ENCODE measurements at places on chromosomes 13 and 19.

DNA sequence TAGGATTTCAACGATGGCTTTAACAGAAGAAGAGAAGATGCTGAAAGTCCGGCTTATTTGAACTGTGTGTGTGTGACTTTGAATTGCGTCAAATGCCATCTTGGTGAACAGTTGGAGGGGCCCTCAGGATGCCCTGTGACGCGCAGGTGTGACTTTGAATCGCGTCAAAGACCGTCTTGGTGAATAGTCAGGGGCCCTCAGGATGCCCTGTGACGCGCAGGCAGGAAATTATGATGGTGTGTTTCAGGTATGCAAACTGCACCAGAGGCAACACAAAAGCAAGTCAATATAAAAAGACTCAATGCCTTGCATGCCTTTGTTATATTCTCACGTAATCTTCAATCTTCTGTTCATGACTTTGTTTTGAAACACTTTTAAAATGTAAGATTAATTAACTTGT lies 29.2 kb downstream of the ATP11A start:
- no peak for DNase-seq

- no peak for DNase-seq
Observed at GRCh38 chr13:20291037-20291436, 58.9 kb upstream of the GJB6 start.

DNA sequence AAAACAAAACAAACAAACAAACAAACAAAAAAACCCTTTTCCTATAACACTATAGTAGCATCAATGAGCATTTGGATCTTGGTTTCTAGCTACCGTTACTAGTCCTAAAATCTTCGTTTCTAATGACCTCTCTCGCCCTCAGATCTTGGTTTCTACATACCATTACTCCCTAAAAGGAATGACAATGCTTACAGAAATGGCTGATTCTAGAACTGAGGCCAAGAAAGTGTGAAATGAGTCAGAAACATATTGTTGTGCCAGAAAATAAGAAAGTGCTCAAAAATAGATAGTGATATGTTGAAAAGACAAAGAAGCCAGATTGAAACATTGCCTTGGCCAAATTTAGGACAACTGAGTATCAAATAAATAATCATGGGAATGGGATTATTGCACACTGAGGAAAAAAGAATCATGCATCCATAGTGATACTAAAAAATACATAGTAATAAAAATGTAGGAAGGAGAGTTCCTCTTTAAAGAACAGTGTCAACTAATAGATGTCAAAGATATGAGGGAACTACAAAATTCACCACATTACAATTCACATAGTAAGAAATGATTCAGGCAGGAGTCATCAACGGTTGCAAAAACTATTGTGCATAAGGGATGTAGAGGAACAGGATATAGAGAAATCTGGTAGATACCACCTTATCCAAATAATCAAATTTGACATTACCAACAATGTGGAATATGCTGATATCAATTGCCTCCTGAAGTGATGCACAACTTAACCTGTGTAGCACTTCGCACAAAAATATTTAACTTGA lies 386.6 kb downstream of the DIAPH3 start:
- DNase-seq, result no peak

DNA sequence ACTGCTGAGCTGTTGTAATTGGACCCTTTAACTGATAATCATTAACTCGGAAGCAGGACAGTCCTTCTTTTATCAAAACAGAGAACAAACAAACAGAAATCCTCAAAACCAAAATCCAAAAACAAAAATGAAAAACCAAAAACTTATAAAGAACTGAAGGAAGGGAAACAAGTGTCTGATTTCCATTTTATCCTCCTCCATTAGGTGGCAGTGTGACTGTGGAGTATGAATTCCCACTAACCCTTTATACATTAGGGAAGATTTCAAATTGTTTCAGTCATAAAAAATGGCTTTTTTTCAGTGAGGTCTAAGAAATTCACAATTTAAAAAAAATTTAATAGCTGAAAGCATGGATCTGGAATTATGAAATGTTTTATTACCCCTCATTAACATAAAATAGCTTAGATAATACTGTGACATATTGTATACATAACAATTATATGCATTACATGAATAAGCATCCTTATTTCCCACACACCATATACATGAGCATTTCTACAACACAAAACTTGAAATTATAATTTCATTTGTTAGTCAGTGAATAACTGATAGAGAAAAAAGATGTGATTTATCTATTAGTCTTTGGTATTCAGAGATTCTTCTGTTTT lies 1074.3 kb upstream of the PCDH9 start:
- DNase-seq, result no peak

GRCh38 chr13:61030445-61030844 lies 385.2 kb downstream of the PCDH20 start:
- DNase-seq, result no peak

- DNase-seq, result no peak
Observed at GRCh38 chr13:100541897-100542825, 46.4 kb downstream of the GGACT start.

DNA sequence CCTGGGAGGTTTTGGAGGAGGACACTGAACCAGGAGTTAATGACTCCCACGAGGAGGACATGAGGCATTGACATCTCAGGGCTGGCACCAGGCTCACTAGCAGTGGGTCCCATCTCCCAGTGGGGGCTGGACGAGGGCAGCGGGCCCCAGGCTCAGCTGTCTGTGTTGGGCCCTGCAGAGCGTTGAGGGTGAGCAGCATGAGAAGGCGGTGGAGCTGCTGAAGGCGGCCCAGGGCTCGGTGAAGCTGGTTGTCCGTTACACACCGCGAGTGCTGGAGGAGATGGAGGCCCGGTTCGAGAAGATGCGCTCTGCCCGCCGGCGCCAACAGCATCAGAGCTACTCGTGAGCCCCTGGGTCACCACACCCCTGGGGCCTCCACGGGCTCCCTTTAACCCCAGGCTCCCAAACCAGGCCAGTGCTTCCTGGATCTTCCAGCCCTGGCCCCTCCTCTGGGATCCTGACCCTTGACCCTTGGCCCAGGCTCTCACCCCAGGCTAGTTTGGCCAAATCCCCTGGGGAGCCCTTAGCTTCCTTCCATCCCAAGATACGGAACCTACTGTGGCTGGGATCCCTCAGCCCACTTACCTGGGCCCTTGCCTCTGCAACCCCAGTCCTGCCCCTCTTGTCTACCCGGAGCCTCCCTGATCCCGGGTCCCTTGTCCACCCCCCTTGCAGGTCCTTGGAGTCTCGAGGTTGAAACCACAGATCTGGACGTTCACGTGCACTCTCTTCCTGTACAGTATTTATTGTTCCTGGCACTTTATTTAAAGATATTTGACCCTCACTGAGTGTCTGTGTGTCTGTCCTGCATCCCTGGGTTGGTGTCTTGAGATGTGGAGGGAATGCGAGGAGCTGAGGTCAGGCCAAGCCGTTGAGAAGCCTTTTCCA lies 1.0 kb downstream of the C19orf73 start:
- DNase-seq, result peak; percentile 35

DNA sequence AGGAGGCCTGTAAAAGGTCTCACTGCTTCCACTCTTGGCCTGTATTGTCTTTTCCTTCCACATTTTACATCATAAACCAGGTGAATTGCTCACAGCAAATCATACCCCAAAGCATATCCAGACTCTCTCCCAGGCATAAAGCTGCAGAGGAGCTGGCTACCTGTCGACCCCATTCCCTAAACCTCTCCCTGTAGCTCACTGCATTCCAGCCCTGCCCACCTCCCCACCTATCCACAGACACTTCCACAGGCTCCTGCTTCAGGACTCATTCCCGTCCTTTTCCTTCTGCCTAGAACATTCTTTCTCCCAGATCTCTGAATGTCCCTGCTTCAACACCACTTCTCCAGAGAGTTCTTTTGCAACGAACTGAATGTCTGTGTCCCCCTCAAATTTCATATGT lies 46.4 kb upstream of the STARD13 start:
- no peak for DNase-seq

DNA sequence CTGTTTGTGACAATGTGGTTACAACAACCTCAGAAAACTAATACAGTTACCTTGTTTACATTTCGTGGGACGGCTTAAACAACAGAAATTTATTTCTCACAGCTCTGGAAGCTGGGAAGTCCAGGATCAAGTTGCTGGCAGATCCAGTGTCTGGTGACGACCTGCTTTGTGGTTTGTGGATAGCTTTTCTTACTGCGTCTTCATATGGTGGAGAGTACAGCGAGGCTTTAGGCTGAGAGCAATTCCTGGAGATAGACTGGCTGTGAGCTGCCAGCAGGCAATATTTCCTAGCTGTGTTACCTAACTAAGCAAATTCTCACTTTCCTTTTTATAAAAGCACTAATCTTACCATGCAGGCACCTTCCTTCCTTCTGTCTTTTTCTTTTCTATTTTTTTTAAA lies 1203.5 kb upstream of the PRR20A start:
- no peak for DNase-seq

GRCh38 chr19:13063461-13064091 lies 39.1 kb downstream of the LYL1 start:
- no peak for DNase-seq

GRCh38 chr13:110023729-110024644 lies 237.6 kb upstream of the IRS2 start:
- DNase-seq, result no peak

DNA sequence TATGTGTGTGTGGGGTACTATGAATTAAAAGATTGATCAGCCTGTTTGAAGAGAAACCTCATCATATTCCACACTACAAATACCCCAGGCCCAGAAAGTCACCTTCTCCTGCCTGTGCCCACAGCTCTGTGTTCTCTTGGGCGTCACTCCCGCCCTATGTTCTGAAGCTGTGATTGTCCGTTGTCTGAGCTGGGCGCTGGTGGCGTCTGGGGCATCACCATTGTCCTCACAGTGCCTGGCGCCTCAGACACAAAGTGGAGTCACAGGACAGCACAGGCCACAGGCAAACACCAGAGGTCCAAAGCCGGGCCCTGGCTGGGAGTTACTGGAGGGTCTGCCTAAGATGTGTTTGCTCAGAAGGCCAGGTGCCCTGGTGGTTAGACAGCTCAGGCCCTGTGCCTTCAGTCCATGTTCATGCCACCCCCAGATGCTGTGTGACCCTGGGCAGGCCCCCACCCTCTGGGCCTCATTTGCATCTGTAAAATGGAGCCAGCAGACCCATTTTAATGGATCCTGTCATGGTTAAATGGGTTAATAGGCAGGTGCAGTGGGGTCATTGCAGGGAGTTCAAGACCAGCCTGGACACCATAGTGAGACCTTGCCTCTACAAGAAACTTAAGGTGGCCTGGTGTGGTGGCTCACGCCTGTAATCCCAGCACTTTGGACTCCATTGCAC lies 34.5 kb downstream of the DNM2 start:
- no peak for DNase-seq

DNA sequence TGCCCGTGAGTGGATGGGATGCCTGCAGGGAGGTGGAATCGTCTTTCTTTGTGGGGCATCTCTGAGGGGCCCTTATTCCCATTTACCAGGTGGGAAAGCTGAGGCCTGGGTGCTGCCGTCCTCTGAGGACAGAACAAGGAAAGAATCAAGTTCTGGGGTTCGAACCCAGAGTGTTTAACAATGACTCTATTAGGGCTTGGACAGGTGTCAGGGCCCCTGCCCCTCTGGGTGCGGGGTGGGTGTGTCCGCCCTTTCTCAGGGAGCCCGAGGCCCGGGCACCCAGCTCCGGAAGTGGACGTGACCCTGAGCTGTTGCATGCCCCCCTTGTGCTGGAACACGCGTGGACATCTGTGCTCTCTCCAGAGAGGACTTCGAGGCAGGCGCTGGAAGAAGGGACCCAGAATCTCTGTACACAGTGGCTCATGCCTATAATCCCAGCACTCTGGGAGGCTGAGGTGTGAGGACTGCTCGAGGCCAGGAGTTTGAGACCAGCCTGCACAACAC lies 10.8 kb downstream of the NDUFA11 start:
- DNase-seq, result no peak

DNA sequence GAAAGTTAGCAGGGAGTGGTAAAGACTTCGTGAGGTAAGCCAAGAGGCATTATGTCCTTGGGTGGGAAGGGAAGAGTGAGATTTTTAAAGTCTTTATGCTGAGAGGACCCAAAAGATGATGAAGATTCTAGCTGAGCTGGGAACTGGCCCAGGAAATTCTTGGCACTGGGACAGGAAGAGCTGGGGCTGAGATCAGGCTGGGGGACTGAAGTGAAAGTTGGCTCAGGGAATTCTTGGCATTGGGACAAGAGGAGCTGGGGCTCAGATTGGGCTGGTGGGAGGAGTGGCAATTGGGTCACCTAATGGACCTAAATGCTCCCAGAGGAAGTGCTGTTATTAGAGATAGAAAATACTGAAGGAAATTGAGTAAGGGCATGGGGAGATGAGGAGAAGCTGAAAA lies 8.8 kb downstream of the SCEL start:
- DNase-seq, result no peak

DNA sequence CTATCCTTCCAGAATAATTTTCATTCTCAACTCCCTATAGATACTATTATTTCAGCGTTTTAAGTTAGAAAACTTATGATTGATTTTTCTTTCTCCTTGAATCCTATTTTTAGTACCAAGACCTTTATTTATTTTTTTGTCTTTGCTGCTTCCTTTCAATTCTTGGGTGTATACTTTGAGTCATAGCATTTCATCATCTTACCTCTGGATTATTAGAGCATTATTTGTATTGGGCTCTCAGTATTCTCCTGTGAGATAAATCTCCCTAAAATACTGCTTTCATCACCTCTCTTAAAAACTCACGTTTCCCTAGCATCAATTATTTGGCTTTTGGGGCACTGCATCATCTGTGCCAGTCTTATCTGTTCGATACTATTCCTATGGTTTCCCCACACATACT lies 222.8 kb downstream of the POSTN start:
- no peak for DNase-seq

- DNase-seq, result no peak
Observed at GRCh38 chr13:72537395-72537780, 190.0 kb downstream of the MZT1 start.

DNA sequence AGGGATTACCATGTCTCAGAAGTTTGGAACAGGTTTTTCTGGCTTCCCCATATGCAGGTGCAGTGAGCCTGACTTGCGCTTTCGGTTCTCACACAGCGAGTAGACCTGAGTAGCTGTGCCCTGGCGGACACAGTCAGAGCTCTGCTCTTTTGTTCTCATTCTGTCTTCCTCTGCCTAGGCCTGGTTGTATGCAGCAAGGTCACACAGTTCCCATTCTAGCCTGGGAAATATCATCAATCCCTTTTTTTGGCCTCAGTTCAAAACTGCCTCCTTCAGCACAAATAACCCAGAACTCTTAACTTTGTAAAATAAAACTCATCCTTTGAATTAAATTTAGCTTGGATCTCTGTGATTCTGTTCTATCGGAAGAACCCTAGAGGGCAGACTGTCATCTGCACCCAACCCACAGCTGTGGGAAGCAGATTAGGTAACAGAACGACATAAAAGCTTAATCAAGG lies 10.2 kb downstream of the OXGR1 start:
- peak; percentile 72 for DNase-seq

Data from mucosa of descending colon (tissue), 3 donors.